SK-MEL-5 (cell line): ENCODE measurements at places on chromosomes 5 and 9. TPM values are rescaled to one million over a fixed set of nuclear protein-coding genes. Genes with fewer than 3 reads are reported as not detected.

LRRC8A gene
- total RNA-seq = 36.0 and 38.3 TPM in 2 replicates

LTC4S gene
- total RNA-seq = not detected in 2 replicates

KCNV2 gene
- not detected in 2 replicates for total RNA-seq

PTPRD gene
- 1.9 and 2.1 TPM in 2 replicates for total RNA-seq

WNT8A gene
- not detected in 2 replicates for total RNA-seq

- DNase-seq = no peak
Observed at GRCh38 chr9:134286471-134287245, 39.6 kb upstream of the RXRA start.

GRCh38 chr5:154179846-154180710 is 10.5 kb upstream of the GALNT10 start:
- DNase-seq = peak; percentile 72

GRCh38 chr5:144329681-144330080 is 159.0 kb downstream of the KCTD16 start:
- DNase-seq = no peak

GRCh38 chr5:116315531-116315930 is 230.7 kb downstream of the COMMD10 start:
- no peak for DNase-seq

- peak; percentile 57 for DNase-seq
Observed at GRCh38 chr9:127899128-127899943, at the start of gene ST6GALNAC6. Gene ST6GALNAC6 (minus strand): TSS chr9:127899603. CDS start chr9:127897981, 1,622 bp downstream.

- no peak for DNase-seq
Observed at GRCh38 chr5:78649861-78650496, 1.4 kb upstream of the LHFPL2 start.

DNA sequence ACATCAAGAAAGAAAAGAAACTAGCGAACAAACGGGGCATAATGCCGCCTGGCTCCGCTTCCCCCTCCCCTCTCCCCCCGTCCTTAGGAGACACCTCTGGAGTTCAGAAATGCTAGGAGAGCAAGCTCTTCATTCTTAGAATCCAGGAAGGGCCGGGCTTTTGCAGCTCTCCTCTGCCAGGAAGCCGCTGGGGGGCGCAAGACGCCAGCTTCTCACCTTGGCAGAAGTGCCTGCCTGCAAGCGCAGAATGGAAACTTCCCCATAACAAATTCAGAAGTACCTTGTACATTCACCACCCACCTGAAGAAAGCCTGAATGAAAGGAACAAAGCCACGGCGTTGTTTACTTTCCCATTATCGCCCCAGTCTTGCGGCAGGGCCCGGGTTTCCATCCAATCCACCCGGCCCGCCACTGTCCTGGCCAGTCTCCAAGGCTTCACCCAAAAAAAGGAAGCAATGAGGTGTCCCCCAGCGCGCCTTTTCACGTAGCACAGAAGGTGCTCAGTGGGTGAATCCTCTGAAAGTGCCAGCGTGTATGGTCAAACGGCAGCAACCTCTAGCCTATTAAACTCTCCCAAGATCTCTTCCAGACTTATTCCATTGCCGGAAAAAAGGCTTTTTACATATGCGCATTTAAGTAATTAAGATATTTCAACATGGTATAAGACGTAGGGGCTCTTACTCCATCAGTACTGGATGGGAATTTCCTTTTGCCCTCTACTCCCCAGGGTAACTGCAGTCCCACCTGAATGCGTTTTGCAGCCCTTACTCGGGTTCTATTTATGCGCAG is 1.6 kb upstream of the GADD45G start:
- DNase-seq = peak; percentile 81

- peak; percentile 75 for DNase-seq
Observed at GRCh38 chr5:15463231-15463980, 36.6 kb upstream of the FBXL7 start.

- no peak for DNase-seq
Observed at GRCh38 chr9:123065196-123065595, 31.7 kb downstream of the GPR21 start.

DNA sequence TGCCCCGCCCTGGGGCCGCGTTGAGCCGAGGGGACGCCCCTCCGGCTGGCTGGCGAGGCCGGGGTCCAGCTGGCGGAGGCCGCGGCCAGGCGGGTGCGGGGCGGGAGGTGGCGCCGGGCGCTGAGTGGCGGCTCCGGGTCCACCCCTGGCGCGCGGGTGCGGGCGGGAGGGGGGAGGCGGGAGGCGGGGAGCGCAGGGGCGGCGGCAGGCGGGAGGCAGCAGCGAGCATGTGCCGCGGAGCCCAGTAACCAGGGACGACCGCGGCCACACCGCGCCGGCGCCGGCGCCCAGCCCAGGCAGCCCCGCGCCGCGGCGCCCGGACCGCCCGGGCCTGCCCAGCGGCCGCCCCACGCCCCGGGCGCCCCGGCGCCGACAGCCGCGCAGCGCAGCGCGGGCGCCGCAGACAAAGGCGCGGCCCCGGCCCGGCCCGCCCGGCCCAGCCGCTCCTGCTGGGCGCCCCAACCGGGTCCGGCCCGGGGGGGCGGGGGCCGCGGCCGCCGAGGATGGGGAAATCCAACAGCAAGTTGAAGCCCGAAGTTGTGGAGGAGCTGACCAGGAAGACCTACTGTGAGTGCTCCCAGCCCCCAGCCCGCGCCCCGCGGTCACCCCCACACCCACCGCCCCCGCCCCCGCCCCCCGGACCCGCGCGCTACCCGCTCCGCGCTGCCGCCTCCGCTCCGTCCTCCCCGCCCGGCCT is at the start of gene NCS1:
Gene NCS1 (plus strand): TSS at position 244 of the 697 bp plus-strand sequence. CDS start 260 bp downstream, at position 504.
- DNase-seq = peak; percentile 61

DNA sequence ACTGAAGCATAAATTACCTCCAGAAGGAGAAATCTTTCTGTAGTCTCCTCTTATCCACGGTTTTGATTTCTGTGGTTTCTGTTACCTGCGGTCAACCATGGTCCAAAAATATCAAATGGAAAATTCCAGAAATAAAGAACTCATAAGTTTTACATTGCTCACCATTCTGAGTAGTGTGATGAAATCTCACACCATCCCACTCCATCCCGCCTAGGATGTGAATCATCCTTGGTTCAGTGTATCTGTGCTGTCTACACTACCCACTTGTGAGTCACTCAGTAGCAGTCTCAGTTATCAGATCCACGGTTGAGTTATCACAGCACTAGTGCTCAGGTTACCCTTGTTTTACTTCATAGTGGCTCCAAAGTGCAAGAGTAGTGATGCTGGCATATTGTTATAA is 371.2 kb downstream of the NFIB start:
- no peak for DNase-seq

DNA sequence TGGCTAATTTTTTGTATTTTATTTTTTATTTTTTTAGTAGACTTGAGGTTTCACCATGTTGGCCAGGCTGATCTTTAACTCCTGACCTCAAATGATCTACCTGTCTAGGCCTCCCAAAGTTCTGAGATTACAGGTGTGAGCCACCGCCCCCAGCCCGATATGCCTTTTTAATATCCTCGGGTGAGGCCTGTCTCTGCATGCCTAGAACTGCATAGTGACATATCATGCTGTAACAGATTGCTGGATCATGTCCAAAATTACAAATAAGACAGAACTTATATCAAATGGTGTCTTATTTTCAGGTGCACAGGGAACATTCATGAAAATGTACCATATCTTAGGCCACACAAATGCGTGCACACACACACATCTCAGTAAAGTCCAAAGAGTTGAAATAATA is 39.1 kb upstream of the PJA2 start:
- DNase-seq = no peak

GRCh38 chr5:41193456-41194205 is 19.7 kb downstream of the C6 start:
- DNase-seq = no peak

DNA sequence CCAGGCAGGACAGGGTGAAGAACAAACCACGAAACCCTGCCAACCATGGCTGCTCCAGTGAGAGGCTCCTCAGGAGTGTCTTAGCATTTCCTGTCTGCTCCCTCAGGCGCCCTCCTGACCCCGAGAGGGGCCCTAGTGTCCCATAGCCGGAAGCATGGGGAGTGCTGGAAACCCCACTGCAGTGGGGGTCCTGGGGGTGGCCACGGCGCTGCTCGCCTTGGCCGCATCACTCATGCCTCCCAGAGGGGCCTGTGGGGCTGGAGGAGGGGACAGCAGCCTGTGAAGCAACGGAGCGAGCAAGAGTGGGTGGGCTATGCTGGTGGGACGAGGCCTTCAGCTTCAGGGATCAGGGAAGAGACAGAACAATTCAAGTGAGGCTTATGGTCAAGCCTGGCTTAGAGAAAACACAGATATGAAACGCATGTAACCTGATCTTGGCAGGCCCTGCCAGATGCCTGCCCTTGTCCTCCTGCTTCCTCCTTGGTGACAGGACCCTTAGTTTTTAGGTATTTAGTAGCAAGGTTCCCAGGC is 219.1 kb downstream of the FANCC start:
- no peak for DNase-seq

GRCh38 chr9:131697097-131697496 is 42.8 kb downstream of the RAPGEF1 start:
- DNase-seq = no peak

GRCh38 chr9:134301387-134302129 is 24.7 kb upstream of the RXRA start:
- DNase-seq = no peak

DNA sequence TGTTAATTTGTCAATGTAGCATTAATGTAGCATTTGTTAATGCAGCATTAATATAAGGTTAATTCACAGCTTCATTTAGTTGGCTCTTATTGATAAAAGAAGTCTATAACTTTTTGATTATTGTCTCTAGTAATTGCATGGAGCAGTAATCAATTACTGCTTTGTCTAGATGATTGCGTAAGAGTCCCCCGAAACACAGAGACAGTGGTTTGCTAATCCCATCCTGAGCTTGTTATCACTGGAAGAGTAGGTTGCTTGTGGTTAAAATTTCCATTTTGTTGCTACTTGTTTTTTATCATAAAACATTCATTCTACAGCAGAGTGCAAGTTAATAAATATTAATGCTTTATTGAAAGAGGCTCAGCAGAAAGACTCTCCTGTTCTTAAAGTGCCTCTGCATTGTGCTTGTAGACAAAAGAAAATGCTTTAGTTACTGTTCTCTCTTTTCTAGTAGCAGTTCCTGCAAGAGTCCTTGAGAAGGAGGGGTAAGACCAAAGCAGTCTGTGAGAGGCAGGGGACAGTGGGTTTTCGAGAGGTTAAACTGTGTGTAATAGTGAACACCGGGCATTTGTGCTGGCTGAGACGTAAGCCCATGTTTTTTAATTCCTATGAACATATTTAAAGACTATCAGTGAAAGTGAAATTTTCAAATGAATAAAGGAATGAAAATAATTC is 291.7 kb downstream of the TRPM3 start:
- peak; percentile 55 for DNase-seq

DNA sequence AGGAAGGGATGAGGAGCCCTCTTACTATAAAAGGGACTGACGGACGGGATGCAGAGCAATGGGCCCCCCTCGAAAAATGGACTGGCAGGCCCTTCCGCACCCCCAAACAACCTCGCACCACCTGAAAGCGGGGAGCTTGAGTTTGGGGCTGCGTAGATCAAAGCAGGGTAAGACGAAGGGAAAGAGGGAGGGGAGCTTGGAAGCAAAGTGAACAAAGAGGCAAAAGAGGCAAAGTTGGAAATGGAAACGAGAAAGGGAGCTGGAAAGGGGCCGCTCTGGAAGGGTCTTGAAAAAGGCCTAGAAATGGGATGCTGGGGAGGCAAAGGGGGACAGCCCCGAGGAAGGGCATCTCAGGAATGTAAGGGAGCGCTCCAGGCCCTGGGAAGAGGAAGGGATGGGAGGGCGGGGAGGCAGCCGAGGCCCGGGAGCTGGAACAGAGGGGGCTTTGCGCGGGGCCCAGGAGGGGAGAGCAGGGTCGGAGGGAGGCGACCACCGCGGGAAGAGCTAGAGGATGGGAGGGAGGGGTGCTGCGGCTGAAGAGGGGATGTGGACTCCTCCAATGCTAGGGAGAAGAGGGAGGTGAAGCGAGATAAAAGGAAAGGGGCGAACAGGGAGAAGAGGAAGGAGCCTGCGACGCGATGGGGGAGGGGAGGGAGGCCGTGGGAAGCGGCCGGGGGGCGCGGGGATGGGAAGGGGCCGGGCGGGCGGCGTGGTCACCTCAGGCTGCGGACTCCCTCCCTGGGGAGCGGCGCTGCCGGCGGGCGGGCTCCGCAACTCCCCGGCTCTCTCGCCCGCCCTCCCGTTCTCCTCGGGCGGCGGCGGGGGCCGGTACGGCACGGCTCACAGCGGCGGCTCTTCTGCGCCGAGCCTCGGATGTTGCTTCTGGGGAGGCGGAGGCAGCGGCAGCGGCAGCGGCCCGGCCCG is 577 bp downstream of the RNF145 start:
- peak; percentile 18 for DNase-seq

GRCh38 chr5:95424526-95424925 is 33.4 kb downstream of the FAM81B start:
- DNase-seq = no peak

DNA sequence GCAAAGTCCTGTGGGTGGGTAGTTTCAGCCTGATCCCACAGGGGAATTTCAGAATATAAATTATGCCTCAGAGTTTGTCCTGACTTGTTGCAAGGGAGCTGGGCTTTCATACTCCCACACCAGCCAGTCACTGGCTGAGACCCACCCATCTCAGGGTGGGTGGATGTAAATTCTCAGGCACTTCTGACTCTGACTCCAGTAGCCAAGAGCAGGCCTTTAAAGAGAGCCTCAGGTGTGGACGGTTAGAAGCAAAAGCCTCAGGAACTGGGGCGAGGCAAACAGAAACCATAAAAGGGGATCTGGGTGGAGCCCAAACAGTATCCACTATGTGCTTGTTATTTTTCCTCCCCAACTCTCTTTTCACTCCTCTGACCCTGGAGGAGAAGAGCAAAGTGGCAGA is 28.6 kb upstream of the FBXW11 start:
- DNase-seq = no peak

DNA sequence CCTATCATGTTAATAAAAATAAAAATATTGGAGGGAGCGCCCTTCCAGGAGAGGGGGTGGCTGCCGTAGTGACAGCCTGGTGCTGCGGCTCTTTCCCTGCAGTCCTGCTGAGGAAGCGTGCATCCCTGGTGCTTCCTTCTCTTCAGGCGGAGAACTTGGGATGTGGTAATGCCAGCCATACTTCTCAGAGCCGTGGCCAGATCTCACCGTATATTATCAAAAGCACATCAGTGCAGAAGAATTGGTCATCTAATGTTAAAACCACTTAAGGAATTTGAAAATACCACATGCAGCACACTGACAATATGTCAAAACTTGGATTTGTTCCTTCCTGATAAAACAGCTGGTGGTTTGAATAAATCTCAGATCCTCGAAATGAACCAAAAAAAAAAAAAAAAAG is 17.7 kb downstream of the C9orf40 start:
- DNase-seq = no peak

DNA sequence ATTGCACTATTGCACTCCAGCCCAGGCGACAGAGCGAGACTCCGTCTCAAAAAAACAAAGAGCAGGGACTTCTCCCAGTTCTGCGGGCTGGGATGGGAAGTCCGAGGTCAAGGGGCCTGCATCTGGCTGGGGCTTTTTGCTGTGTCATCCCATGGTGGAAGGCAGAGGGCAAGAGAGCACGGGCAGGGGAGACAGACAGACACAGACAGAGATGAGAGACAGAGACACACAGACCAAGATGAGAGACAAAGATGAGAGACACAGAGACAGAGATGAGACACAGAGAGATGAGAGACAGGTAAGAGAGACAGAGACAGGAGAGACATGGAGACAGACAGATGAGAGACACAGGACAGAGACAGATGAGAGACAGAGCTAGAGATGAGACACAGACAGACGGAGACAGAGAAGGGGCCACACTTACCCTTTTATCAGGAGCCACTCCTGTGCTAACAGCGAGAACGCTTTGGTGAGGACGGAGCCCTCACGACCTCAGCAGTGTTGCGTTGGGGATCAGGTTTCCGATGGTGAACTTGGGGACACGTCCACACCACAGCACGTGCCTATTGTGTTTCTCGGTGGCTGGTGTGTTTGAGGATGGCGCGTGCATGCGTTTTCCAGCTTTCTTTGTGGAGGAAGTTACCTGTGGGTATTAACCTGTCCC is 8.9 kb upstream of the TOR4A start:
- no peak for DNase-seq
